ENCODE measurements at places on chromosomes 5 and 9.

DNA sequence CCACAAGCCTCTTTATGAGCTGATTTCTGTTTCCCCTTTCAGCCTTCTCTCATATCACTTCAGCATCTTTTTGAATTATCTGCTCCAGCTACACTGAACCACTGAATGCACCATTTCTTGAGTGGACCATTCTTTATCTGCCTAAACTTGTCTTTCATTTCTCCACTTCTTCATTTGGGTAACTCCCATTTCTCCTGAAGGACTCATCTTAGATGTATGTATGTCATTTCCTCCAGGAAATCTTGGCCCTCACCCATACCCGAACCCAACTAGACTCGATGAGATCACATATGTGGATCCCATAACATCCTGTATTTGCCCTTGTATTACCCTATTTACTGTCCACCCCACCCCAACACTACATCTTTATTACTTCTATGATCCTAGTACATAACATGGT lies 249.8 kb downstream of the KIF4B start:
- DNase-seq: no peak

DNA sequence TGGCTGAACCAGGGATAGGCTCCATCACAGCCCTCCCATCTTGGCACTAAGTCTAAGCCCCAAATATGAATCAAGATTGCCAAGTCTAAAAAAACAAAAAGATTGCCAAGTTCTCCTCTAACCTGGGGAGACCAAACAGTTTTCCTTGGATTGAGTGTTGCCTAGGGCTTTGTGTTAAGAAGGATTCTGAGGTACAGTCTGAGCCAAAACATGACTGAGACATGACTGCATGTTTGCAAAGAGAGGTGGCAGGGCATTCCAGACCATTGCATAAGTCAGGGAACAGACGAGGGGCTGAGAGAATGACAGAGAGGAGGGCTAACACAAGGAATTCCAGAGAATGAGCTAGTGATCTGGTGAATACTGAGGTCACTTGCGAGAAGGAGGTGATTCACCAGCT lies 11.4 kb downstream of the LAMC3 start:
- DNase-seq: no peak

DNA sequence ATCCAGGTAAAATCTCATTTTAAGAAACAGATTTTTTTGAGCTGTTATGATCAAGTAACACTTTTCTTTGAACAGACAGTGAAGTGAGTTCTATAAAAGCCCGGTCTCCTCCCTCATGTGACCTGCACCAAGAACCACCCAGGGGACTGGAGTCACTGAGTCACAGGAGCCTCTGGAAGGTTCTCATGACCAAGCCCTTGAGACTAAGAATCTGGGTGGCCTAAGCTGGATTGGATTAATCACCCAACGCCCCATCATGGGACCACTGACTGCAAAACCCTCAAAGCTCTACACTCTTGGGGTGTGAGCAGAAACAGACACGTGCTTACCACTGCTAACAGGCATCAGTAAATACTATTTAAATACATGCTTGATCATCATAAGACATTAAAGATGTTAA lies 48.4 kb downstream of the SECISBP2 start:
- no peak for DNase-seq

DNA sequence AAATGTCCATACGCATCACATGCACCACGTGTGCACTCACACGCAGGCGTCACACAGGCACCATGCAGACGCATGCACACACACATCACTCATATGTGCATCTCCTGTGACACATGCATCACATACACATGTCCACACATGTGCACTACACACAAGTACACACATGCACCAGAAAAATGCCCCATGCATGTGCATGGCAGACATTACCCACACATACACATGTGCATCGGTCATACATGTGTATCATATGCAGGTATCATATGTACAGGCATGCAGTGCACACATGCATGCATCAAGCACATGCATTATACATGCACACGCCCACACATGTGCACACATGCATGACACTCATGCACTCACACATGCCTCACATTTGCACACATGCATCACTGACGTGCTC lies 26.1 kb downstream of the ADAMTS2 start:
- no peak for DNase-seq

GRCh38 chr5:54792611-54793404 lies 192.6 kb downstream of the ESM1 start:
- DNase-seq: no peak

DNA sequence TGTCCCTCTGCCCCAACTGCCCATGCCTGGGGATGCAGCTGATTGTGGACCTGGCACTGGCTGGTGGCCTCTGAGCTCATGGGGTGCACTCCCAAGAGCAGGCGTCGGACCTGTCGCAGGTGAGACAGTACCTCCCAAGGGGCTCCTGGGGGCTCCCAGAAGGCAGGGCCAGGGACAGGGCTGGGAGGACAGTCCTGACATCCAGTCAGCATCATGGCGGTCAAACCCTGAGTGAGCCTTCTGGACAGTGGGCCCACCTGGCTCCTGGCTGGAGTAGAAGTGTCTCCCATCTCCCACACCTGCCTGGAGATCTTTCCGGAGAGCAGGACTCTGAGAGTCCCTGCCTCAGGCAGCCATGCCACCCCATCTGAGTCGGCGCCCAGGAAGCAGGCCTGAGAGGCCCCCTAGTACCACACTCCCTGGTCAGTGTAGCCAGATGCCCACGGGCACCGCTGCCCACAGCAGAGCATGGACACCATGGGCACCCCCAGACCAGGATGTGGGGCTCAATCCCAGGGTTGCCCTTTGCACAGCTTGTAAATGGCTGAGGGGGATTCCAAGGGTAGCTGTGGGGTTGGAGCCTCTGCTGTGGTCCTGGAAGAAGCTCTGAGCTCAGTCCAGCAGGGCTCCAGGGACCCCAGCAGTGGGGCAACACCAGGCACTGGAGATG lies 6.6 kb downstream of the LCN9 start:
- DNase-seq: no peak

DNA sequence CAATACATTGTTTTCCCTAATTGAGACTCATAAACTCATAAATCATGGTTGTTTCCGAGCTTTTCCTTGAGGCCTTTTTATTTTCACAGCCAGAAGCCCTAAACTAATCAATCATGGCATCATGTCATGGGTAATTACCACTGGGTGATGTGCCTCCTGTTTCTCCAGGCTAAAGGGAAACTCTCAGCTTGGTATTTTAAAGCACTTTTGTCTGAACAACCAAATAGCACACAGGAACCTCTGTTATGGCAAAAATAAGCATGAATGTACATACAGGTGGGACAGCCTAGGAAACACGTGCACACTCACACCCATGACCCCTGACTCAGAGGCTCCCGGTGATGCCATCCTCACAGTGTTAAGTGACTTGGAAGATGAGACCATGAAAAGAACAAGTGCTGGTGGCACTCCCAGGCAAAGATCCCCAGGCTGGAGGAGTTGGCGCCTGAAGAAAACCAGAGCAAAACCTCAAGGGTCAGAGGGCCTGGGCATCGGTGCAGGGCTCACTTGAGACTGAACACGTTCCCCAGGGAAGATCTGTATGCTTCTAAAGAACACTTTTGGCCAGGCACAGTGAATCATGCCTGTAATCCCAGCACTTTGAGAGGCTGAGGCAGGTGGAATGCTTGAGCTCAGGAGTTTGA lies 154.3 kb downstream of the ROR2 start:
- no peak for DNase-seq

- peak; percentile 16 for DNase-seq
Measured at GRCh38 chr9:72856972-72857623, 95.8 kb downstream of the ALDH1A1 start.

DNA sequence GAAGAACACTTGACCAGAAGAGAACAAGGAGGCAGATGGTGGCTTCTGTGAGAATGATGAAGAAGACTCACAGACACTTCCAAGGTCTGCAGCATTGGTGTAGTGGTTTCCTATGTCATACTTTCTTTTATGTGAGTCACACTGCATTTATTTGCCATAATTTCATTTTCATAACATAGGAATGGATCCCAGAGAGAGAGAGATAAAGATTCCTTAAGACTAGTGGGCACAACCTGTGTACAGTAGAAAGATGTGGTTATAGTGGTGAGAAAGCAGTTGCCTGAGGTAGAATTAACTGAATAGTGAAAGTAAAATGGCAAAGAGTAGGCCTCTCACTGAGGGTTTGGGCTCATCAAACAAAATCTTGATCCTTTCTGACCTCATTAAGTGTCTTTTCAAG lies 7.6 kb upstream of the CCDC152 start:
- DNase-seq: no peak

GRCh38 chr5:5050801-5051200 lies 89.3 kb upstream of the ADAMTS16 start:
- no peak for DNase-seq

DNA sequence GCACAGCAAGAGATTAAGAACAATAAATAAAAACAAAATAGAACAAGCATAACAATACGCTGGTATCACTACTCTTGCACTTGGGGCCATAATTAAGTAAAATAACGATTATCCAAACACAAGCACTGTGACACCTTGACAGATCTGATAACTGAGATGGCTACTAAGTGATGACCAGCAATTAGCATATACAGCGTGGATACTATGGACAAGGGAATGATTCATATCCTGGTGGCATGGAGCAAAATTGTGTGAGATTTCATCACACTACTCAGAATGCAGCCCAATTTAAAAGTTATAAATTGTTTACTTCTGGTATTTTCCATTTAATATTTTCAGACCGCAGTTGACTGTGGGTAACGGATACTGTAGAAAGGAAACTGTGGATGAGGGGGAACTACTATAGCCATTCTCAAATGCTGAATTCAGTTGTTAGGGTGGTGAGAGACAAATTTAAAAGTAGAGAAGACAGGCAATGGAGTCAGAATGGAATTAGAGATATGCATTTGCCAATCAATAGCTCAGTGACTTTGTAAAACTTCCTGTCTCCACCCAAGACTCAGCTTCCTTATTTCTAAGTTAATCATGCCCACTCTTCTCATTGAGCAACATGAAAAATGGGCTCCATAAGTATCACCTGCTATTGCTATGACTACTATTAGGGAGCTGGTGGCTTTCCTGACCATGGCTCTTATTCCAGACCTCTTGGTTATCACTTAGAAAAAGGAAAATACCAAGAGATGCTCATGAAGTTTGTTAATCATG lies 300.8 kb downstream of the TRIM32 start:
- no peak for DNase-seq

DNA sequence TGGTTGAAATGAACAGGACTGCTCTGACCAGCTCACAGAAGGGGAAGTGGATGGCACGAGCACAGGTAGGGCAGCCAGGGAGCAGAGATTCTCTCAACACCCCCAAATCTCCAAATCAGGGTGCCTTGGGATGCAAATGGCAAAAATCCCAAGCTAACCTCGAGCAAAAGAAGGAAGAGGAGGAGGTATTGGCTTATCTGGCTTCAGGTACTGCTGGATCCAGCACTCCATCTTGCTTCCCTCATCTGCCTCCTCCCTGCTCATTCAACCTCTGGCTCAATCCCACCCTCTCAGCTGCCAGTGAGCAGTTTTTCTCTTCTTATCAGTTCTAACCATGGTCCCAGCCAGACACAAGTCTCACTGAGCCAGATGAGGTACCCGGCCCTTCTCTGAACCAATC lies 41.6 kb upstream of the GGTA1 start:
- no peak for DNase-seq

GRCh38 chr5:72123764-72124376 lies 16.6 kb downstream of the MAP1B start:
- no peak for DNase-seq

GRCh38 chr5:1297243-1297642 lies 2.4 kb upstream of the TERT start:
- no peak for DNase-seq

DNA sequence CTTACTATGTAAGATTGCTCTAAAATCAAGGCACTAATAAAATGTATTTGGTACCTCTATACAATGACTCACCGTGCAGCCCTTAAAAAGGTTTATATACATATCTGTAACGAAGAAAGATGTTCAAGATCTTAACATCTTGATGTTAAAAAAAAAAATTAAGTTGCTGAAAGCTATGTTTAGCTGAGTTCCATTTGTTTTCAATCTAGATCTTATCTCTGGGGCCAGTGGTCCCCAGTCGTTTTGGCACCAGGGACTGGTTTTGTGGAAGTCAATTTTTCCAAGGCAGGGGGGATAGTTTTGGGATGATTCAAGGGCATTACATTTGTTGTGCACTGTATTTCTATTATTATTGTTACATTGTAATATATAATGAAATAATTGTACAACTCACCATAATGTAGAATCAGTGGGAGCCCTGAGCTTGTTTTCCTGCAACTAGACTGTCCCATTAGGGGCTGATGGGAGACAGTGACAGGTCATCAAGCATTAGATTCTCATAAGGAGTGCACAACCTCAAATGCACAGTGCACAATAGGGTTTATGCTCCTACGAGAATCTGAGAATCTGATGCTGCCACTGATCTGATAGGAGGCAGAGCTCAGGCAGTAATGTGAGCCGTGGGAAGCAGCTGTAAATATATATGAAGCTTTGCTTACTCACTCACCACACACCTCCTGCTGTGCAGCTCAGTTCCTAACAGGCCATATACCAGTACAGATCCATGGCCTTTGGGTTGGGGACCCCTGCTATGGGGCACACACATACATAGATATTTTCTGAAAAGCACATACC lies 27.6 kb upstream of the TSLP start:
- no peak for DNase-seq

DNA sequence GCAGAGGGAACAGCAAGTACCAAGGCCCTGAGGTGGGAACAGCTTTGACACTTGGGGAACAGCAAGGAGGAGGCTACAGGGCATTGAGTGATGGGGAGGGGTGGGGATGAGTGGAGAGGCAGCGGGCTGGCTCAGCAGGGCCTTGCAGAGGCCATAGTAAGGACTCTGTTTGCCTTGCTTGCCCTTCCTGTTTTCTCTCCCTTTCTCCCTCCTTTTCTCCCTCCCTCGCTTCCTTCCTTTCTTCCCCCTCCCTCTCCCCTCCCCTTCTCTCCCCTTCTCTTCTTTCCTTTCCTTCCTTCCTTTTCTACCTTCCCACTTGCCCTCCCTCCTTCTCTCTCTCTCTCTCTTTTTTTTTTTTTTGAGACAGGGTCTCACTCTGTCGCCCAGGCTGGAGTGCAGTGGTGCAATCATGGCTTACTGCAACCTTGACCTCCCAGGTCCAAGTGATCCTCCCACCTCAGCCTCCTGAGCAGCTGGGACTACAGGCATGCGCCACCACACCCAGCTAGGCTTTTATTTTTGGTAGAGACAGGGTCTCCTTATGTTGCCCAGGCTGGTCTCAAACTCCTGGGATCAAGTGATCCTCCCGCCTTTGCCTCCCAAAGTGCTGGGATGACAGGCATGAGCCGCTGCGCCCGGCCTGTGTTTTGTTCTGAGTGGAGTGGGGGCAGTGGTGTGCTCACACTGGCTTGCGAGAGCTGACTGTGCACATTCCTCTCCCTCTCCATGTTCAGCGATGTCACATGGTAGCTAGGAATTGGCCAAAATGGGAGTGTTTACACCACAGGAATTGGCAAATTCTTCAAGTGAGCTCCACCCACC lies 17.1 kb downstream of the IER5L start:
- no peak for DNase-seq

All from CD4-positive, alpha-beta T cell treated with Interleukin-1 beta for 1 hour (primary cell).